Cardiac septum (tissue), 1 donor: ENCODE measurements at places on chromosomes 2 and 18. TPM values are rescaled to one million over a fixed set of nuclear protein-coding genes. Genes with fewer than 3 reads are reported as not detected.

C2orf81 gene
- 1.1 TPM for total RNA-seq

SCN9A gene
- total RNA-seq, result 0.75 TPM

GLB1L gene
- 2.0 TPM for total RNA-seq

CCBE1 gene
- total RNA-seq, result 0.05 TPM

B4GALT6 gene
- 5.3 TPM for total RNA-seq

EPHA4 gene
- 72.6 TPM for total RNA-seq

RFTN2 gene
- 3.5 TPM for total RNA-seq

NOL4 gene
- total RNA-seq, result 0.67 TPM

DNA sequence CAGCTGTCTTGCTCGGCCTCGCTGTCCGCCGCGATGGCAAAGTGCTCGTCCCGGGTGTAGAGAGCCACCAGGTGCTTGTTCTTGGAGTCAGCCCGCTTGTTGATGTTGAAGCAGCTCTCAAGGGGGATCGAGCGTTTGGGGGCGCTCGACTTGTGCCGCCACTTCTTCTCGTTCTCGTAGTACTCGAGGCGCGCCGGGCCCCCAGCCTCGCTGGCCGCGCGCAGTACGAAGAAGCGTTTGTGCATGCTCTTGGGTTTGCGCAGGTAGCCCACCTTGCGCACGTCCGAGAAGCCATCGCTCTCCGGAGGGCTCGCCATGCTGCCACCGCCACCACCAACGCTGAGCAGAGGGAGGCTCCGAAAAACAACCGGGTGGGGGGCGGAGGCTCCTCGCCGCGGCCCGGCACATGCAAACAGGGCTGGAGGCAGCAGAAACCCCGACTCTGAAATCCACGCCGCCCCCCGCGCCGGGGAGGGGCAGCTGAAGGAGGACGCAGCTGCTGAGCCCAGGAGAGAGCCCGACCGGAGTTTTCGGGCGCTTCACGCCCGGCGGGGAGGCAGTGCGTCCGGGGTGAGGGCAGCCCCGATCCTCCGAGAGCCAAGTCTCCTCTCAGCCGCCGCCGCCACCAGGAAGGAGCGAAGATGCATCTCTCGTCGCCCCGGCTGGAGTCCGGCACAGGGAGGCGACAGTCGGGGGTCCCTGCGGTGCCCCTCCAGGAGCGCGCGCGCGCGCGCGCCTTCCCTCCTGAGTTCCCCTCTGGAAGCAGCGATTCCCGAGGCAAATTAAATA lies 1.0 kb downstream of the IRS1 start:
- DNase-seq, result peak; percentile 76

GRCh38 chr2:8234757-8235374 lies 447.0 kb upstream of the ID2 start:
- no peak for DNase-seq

- DNase-seq, result no peak
These were observed 236.8 kb downstream of the SETBP1 start for GRCh38 chr18:44917216-44918141.

DNA sequence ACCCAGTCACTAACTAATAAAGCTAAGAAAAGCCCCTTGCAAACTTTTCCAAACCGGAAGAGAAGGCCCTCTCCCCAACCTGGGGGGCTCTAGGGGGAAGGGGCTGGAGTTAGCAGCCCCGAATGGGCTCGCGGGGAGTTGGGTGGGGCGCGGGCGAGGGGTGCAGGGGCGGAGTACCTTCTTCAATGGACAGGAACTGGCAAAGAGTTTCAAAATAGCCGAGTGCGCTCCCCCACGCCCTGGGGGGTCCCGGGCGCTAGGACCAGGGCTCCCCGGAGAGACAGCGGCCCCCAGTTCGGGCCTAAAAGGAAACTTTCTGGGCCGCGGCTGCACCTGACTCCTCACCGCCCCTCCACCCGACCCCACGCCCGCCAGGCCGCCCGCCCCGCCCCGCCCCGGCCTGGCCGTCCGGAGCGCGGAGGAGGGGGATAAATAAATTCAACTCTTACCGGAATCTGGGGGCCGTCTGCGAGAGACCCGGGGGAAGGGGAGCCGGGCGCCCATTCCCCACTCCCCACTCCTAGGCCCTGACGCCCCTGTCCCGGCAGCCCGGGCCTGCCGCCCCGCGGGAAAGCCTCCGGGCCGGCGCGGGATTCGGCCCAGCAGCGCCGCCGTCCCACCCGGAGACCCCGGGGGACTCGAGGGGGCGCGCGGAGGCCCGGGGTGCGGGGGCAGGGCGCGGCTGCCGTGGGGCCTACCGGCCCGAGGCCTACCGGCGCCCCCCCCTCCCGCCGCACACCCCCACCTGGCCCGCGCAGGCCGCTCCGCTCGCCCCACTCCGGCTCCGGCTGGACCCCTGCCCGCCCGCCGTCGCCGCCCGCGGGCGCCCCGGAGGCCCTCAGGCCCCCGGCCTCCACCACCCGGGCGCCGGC lies 868 bp downstream of the INO80D start:
- DNase-seq, result peak; percentile 81

DNA sequence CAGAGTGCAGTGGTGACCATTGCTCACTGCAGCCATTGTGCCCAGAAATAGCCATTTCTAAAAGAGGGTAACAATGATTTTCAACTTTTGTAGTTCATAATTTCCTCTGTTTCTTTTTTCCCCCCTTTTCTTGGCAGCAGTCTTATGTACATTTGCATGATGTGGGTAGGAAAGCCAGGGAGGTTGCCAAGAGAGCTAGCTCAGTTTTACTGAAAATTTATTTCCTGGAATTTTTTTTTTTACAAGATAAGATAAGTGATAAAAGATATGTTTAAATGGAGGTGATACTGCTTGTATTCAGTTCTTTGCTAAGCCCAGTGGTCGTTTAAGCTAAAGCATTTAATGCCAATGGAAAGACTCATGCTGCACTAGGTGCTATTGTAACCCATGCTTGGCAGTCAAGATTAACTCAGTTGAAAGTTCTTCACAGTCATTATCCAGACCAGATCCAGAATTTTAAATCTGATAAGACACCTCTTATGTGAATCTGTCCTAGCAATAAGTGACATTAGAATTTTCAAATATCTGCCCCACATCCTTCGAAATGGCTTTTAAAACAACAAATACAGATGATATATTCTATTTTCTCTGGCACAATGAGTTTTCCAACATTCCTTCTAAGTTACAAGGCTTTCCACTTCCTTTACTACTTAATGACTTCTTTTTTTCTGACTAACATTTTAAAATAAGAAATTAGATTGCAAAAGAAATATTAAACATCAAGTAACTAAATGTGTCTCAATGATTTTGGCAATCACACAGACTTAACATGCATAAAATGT lies 4.4 kb upstream of the ATP8B1 start:
- DNase-seq, result no peak

- no peak for DNase-seq
These were observed 20.8 kb upstream of the TMX3 start for GRCh38 chr18:68735483-68736343.

GRCh38 chr2:152929628-152930027 lies 211.2 kb downstream of the ARL6IP6 start:
- no peak for DNase-seq

DNA sequence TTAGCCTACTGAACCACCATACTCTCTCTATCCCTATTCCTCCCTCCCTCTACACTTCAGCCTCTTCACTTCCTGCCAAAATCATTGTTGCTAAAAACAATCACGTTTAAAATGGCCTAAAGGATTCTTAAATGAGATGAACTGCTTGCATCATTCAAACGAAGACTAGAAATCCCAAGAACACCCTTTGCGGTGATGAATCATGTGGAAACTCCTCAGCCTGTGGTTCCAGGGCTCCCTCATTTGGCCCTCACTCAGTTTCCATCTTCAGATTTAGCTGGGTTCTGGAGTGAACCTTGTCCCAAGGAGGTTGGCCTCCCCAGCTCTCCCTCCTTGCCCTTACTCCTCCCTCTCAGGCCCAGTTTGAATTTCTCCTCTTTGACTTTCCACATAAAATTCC lies 125.6 kb upstream of the CDC42EP3 start:
- no peak for DNase-seq

DNA sequence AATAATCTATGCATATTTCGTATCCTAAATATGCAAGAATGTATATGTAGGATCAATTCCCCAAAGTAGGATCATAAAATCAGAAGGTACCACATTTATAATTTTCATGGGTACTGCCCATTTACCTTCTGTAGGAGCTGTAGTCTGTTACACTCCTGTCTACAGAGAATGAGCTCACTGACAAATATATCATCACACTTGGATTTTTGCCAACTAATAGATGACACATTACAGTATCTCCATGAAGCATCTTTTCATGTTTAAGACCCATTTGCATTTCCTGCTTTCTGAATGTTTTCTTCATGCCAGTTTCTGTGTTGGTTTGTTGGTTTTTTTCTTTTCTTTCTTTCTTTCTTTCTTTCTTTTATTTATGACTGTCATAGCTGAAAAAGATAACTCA lies 70.9 kb upstream of the EML6 start:
- no peak for DNase-seq

- no peak for DNase-seq
These were observed 548.4 kb upstream of the FSHR start for GRCh38 chr2:49702740-49703139.

DNA sequence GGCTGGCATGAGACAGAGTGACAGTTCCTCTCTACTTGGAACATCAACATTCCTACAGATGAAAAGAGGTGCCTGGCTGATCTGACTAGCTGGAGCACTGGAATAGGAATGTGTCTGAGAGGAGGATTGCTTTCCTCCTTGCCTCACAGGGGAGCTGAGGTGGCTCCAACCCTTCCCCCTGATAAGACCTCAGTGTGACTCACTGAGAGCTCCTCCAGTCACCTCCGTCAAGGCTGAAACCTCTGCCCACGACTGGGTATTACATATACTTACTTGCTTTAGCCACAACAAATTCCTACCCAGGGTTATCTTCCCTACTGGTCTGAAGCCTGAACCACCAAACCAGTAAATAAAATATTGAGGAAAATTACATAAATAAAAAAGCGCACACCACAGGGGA lies 342.7 kb upstream of the REG3G start:
- DNase-seq, result no peak

DNA sequence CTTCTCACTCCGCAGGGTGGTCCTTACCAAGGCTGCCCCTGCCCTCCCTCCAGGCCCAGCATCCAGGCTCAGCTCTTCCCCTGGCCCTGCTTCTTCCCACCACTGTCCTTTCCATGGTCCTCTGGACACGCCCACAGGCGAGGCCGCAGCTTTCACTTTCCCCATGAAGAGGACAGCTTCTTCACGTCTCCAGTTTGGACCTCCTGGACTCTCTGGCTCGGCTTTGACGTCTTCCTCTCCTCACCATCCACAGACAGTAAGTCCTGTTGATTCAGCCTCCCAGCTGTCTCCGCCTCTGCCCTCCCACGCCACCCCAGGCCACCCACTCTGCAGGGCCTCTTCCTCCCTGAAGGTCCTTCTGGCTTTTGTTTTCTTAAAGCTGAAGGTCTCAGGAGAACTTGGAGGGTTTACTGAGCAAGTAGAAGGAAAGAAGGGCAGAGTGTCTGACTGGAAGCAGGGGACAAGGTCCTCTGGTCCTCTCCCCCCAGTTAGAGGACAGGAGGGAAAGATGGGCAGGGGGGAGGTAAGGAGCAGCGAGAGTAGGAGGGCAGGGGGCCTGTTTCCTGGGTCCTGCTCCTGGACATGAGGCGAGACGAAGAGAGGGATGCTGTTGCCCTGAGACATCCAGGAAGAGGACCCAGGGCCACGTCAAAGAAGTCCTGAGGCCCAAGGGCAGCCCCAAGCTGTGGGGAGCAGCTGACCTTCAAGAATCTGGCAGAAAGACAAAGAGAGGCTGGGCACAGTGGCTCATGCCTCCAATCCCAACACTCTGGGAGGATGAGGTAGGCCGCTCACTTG lies 24.7 kb upstream of the NMUR1 start:
- DNase-seq, result peak; percentile 90

- DNase-seq, result no peak
These were observed 35.3 kb downstream of the ZCCHC2 start for GRCh38 chr18:62558015-62558663.

GRCh38 chr2:156279446-156280150 lies 52.9 kb downstream of the NR4A2 start:
- no peak for DNase-seq

DNA sequence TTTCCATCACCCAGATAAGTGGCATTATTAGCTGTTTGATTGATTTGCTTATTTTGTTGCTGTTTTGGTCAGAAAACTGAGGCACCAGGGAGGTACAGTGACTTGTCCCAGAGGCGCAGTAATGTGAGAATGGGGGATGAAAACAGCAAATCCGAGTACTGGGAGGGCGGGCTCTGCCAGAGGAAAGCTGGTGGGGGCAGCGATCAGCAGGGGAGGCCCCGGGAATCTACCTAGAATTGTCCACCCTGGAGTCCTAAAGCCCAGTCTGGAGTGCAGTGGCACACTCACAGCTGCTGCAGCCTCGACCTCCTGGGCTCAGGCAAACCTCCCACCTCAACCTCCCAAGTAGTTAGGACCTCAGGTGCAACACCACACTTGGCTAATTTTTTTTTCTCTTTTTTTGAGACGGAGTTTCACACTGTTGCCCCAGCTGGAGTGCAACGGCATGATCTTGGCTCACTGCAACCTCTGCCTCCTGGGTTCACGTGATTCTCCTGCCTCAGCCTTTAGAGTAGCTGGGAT lies 17.0 kb upstream of the PTMA start:
- no peak for DNase-seq

DNA sequence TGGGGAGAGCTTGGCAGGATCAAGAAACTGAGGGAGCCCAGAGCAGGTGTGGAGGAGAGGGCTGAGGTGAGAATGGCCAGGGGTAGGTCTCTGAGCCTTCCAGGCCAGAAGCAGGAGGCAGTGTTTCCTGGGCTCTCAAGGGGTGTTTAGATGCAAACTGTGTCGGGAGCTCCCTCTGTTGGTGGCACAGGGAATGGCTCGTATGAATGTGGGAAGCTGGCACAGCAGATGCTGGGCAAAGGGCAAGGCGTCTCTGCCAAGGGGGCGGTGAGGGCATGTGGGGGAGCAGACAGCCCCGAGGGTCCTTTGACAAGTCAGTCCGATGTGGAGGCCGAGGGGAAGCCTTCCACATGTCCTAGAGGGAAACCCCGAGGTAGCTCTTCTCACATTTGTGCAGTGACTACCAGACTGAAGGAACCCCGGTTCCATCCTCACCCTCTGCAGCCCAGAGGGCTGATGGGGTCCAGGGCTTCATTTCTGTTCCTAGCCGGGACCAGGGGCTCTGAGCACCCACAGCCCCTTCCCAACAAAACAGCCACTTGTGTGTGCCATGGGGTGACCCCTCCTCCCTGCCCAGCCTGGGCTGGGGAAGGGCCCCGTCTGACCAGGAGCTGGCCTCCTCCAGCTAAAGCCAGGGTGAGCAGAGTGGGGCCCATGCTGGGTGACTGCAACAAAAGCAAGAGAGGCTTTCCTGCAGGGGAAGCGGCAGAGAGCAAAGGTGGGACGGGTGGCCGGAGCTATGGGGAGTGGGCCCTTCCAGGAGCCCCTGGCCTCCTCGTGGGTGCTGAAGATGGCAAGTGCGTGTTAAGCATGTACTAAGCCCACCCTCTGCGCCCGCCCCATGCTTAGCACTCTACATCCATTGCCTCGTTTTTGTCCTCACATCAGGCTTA lies 103.4 kb downstream of the SEPTIN10 start:
- DNase-seq, result peak; percentile 83

- no peak for DNase-seq
These were observed 66.7 kb downstream of the NXPH2 start for GRCh38 chr2:138713504-138713903.

GRCh38 chr2:75560022-75560767 lies 544 bp downstream of the EVA1A start:
- no peak for DNase-seq

- DNase-seq, result no peak
These were observed 100.3 kb downstream of the DOCK10 start for GRCh38 chr2:224941960-224942359.
